ENCODE measurements at places on chromosomes 7 and 10.

GRCh38 chr10:71696628-71697326, 22.8 kb downstream of the C10orf105 start:
- peak; percentile 30 for DNase-seq

DNA sequence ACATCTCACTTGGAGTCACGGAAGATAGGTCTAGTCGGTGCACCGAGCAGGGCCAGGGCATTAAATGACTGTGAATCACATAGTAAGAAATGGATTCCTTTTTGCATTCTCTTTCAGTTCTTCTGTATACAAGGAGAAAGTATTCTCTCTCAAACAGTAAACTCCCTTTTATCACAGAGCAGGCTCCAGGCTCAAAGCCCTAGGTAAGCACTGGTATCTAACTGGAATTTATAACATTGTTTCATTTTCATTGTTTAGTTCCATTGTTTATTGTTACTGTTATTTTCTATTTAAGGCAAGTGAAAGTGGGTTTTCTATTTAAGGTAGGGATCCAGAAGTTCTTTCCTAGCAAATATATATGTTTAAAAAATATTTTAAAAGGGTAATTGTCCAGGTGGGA, 44.1 kb upstream of the CDK1 start:
- DNase-seq, result no peak

GRCh38 chr10:118462401-118462800, 120.3 kb upstream of the FAM204A start:
- no peak for DNase-seq

DNA sequence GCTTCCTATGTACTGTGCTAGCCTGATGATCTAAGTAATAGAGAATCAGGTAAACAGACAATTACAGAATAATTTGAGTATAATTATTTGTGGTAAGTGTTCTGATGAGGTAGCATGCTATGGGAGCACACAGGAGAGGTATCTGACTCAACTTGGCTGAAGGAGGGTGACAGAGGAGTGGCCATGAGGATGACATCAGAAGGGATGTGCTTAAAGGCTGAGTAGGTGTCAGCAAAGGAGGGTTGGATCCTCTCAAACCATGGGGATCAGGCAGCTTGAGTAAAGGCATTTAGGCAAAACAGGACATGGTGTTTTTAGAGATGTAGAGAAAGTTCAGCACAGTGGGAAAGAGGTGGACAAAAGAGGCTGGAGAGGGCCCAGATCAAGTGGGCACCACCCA, 29.0 kb downstream of the KLHDC10 start:
- DNase-seq, result no peak

- DNase-seq, result no peak
Observed at GRCh38 chr10:71509444-71509843, 112.7 kb downstream of the CDH23 start.

- no peak for DNase-seq
Observed at GRCh38 chr10:1156921-1157614, 100.9 kb downstream of the WDR37 start.

- peak; percentile 77 for DNase-seq
Observed at GRCh38 chr10:90319188-90319914, 538.5 kb downstream of the HTR7 start.

- no peak for DNase-seq
Observed at GRCh38 chr10:74026428-74027015, 28.6 kb downstream of the VCL start.

DNA sequence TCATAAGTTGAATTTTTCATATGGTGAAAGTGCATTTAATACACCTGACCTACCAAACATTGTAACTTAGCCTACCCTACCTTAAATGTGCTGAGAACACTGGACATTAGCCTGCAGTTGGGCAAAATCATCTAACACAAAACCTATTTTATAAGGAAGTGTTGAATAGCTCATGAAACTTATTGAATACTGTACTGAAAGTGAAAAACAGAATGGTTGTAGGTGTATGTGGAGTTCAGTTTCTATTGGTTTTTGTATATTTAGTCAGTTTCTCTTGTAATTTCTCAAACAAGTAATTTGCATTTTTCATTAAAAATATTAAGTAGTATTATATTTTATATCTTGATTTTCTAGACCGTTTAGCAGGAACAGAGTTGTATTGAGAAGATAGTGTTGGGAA, 15.3 kb downstream of the CCDC7 start:
- DNase-seq, result no peak

DNA sequence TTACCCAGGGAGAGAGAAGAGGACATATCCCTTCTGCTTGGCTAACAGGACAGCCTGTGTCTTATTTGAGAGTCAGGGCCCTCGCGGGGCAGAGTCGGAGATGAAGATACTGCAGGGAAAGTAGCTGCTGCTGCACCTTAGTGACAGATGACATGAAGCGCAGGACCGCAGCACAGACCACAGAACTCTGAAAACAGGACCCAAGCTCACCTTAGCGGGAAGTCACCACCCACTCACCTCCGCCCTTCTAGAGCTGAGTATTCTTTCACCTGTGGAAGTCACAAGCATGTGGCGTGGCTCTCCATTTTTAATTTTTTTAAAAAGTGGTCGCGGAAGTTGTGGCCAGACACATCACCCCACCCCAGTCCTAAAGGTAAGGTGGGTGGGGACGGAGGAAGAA, 191.4 kb downstream of the FAM107B start:
- DNase-seq, result no peak

DNA sequence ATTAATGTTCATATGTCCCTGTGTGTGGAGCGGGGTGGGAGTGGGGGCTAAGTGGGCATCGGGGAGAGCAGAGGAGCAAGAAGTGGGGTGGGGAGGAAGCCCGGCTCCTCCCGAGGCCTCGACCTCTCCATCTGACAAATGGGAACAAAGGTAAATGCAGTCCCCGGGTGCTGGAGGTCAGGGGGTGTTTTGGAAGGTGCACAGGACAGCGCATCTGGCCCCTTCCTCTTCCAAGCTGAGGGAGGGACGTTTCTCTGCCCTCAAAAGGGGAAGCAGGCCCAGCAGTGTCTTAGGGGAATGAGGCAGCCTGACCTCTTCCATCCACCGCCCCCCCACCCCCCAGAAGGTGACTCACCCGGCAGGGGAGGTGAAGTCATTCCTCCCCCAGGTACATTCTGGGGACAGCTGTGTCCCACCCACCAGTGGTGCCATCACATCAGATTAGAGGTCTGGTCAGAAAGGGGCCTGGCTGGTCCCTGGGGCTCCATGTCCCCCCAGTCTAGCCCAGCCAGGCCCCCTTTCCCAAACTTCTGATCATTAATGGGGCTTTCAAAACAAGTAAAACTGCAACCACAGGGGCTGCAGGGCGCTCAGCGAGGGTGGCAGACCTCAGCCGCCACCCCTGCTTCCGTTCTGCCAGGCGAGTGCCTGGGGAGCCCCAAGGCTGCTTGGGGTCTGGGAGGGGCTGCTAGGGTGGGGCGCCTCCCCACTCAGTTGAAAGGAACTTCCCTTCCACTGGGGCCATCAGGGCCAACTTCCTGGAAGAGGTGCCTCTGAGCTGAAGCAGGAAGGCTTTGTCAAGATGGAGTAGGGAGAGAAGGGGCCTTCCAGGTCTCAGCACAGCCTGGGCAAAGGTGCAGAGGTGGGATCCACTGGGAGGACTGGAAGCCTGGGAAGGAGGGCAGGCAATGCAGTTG, 10.8 kb downstream of the LFNG start:
- DNase-seq, result no peak
